CD8-positive, alpha-beta T cell (primary cell): ENCODE measurements at places on chromosomes 4 and X.

- DNase-seq, result peak; percentile 14
These were observed 53.8 kb downstream of the APLN start for GRCh38 chrX:129600981-129601424.

- no peak for DNase-seq
These were observed 33.5 kb downstream of the SMS start for GRCh38 chrX:21974011-21974385.

DNA sequence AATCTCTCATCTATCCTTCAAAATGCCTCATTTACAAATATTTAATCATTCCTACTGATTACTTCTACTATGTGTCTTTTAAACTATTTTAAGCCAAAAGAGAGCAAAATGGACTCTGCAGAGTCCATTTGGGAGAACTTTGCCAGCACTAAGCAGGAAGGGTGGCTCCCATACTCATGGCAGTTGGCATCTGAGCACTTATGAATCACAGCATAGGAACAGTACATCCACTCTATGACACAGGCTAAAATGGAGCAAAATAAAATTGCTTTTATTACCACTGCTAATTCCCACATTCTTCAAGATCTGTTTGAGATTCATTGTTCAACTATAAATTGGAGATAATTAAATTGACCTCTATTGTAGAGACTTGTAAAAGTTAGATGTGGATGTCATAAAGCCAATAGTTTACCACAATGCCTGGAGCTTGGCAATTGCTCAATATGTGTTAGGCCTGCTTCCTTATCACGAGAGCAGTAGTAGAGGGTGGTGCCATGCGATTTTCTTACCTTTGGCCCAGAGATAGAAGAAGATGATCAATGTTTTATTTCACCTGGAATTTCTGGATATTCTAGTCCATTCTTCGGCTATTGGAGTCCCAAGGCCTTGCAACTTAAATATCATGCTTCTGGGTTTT lies 19.1 kb downstream of the HPGD start:
- DNase-seq, result no peak

DNA sequence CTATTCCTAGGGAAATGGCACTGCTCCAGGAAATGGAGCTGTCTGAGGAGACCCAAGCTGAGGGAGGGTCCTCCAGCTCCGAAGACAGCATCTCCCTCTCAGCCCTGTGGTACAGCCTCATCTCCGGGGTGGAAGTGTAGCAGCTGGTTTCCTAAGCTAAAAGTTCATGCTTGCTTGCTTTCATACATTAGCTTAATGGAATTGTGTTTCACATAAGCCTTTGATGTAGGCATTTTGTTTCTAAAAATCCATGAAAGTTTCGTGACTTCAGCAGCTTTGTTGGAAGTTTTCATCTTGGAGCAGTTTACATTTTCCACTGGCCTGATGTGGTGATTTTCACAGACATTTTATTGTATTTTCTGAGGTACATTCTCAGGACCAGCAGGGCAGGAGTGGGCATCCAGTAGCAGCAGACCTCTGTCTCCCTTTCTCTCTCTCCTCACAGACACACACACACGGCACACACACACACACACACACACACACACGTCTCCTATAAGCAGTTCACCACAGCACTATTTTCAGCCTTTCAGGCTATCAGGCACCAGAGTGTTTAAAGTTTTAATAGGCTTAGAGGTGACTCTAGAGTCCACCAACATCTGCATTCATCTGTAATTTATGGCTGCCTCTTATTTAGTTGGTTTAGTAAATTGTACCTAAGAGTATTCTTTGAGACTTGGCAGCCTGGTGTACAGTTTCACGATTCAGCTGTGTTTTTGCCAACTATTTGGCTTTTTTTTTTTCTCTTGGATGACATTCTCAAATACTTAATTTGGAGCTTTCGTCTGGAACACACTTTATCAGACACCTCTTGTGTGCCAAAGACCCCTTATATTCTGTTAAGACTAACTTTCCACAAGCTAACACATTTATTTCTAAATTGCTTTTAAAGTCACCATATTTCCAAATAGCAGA lies 225.8 kb upstream of the SFRP2 start:
- no peak for DNase-seq

DNA sequence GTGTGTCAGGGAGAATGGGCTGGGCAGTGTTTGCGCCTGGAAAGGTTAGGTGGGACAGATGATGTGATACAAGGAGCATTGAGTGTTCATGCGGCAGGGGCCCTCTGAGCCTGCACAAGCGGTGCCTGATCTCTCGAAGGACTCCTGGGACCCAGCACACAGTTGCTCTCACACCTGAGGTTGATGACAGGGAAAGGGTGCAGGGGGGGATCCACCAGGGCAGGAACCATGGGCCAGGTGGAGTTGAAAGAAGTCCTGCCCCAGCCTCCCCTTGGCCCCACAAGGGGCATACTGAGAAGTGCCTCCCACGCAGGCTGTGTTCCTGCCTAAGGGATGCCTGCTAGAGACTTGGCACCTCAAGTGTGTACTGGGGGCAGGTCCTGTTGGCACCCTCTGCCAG lies 33.1 kb downstream of the TKTL1 start:
- no peak for DNase-seq

GRCh38 chr4:155541716-155542115 lies 124.9 kb upstream of the GUCY1A1 start:
- no peak for DNase-seq

GRCh38 chr4:105715692-105716278 lies 7.2 kb downstream of the GSTCD start:
- no peak for DNase-seq

DNA sequence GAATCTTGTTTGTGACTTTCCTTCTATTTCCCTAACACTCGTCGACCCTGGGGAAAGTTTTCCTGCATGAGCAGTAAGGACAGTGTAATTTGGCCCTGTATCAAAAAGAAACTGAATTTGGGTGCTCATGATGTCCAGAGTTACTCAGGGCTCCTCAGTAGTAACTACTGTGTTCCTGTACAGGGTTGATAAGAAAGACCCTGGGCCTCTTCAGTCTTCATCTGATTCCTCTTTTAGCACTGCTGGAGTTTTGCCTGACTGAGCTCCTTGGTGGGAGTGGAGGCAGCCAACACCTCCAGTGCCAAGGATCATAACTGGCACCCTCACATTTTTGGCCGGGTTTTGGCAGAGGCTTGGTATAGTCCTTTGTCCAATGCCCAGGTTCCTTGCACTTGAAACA lies 7.1 kb upstream of the AREG start:
- no peak for DNase-seq

- no peak for DNase-seq
These were observed 929.7 kb downstream of the C4orf33 start for GRCh38 chr4:130025701-130026100.

GRCh38 chr4:101370663-101371210 lies 23.4 kb upstream of the PPP3CA start:
- DNase-seq, result no peak

- no peak for DNase-seq
These were observed 720 bp upstream of the STK26 start for GRCh38 chrX:132022198-132022966.

GRCh38 chr4:183185018-183185417 lies 86.0 kb downstream of the WWC2 start:
- DNase-seq, result no peak

GRCh38 chrX:136064661-136065043 lies 79.4 kb downstream of the SLC9A6 start:
- DNase-seq, result no peak

DNA sequence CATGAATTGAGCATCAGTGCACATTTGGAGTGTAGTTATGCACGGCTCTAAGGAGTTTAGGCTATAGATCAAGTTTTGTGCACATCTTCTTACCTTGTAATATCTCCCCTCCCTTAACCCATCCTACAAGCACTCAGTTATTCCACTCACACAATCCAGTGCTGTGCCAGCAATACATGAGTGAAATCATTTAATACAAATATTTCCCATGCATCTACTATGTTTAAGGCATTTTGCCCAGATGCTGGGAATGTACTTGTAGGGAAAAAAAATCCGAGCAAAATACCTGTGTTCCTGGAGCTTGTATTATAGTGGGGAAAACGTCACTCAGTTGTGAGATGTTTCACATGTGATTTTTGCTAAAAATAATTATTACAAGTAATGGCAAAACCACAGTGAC lies 191.6 kb upstream of the LDB2 start:
- DNase-seq, result no peak

- DNase-seq, result no peak
These were observed 714 bp downstream of the RTL3 start for GRCh38 chrX:78658414-78658813.

- DNase-seq, result no peak
These were observed 10.0 kb upstream of the ADD1 start for GRCh38 chr4:2833671-2834000.

- no peak for DNase-seq
These were observed 71.2 kb downstream of the ZNF827 start for GRCh38 chr4:145867406-145867805.

DNA sequence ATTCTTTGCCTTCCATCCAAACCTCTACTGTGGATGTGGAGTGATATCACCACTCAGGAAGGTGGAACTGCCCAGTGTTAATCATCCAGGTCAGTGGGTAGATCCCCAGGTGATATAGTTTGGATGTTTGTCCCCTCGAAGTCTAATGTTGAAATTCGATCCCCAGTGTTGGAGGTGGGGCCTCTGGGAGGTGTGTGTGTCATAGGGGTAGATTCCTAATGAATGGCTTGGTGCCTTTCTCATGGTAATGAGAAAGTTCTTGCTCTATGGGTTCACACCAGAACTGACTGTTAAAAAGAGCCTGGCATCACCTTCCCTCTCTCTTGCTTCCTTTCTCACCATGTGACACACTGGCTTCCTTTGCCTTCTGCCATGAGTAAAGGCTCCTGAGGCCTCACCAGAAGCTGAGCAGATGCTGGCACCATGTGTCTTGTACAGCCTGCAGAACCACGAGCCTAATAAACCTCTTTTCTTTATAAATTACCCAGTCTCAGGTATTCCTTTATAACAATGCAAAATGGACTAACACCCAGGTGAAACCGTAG lies 6.8 kb upstream of the SOWAHB start:
- no peak for DNase-seq

DNA sequence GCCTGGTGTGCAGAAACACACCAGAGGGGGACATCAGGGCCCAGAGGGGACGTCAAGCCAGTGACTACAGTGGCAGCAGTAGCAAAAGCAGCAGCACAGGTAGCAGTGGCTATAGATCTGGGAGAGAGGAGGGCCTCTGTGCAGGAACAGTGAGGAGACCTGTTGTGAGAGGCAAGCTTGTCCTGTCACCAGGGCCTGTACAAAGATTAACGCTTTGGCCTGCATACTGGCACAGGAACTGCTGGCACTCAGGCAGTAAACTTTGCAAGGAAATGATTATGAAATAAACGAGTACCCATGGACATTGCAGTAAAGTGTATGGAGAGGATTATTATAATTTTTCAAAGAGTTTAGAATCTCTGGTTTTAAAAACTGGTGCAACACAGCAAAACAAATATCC lies 5.5 kb upstream of the PHF8 start:
- DNase-seq, result no peak

- DNase-seq, result no peak
These were observed 514.7 kb upstream of the SPANXN1 start for GRCh38 chrX:144732588-144732987.

DNA sequence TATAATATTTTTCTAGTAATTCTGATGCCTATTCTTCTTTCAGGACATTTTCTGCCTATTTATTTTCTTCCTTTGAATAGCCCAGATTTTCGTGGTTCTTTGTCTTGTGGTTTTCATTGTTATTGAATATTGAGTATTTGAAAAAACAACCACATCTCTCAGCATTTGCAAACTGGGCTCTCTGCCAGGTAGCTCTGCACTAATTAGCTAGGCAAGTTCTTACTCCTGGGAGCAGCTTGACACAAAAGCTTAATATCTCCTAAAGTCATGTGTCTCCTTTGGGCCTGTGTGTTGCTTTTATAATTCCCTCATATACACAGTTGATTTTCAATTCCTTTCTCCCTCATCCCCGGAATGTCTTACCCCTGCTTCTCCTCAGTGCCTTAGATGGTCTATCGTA lies 413.5 kb upstream of the GRIA3 start:
- no peak for DNase-seq

DNA sequence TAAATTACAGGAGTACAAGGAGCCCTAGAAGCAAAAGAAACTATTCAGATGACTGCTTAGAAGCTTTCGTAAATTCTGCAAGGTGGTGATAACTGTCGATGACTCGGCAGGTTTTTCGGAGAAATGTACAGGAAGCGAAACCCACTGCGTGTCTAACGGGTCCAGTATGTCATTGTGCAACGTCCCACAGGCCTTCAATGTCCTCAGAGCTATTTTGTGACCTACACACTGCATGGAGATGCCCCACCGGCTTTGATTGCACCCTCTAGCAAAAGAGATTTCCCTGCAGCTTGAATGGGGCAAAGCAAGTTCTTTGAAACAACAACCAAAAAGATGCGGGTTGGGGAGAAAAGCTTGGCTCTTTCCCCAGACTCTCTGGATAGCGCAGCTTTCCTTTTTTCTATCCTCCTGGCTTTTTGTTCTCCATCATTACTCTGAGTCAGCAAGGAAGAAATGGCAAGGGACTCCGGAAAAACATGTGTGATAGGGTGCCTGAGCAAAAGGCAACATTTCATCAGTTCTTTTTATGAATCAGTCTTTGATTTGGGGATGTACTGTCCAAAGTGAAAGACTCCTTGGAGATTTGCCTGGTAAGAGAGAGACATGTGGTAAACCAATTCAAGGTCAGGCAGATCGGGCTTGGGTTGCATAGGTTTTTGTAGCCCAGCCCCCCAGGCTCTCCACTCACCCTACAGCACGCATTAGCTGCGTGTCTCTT lies 112.0 kb upstream of the TBL1X start:
- DNase-seq, result no peak

DNA sequence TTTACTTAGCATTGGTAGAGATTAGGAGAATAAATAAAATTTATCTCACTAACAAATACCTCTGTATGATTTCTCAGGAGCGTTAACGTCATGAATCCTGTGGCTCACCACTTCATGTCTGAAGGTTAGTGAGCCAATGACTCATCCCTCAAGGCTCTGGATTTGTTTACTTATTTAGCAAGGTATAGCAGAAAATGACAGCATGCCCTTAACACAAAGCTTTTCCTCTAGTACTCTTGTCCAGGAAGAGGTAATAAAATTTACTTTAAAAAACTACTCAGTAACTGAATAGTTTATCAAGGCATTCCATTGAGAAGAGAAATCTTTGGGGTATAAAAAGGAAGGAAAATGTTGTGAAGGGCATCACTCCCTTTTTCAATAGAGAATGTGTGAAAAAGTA lies 823.8 kb downstream of the CCSER1 start:
- no peak for DNase-seq

GRCh38 chr4:119125931-119126330 lies 9.7 kb upstream of the MYOZ2 start:
- no peak for DNase-seq

DNA sequence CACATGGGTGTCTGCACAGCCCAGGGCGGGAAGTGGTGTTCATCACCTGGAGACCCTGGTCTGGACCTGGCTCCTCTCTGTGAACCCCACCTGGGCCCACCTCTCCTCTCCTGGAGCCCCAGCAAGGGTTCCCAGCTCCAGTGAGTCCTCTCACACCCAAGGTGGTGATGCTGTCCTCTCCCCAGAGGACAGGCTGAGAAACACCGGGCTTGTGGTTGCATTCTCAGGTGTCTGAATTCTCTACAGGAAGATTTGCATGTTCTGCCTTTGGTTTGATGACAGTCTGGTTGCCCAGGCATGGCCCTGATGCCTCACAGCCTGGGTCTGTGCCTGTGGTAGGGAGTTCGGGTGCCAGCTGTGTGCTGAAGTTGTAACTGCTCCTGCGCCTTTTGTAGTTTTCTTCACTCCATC lies 3.8 kb downstream of the MAEA start:
- DNase-seq, result no peak
